GM06990 (cell line): ENCODE measurements at places on chromosomes 13 and 19.

GRCh38 chr19:35249848-35250711 is 1.3 kb downstream of the LSR start:
- DNase-seq = no peak

GRCh38 chr19:2942928-2943640 is 1.7 kb downstream of the ZNF77 start:
- no peak for DNase-seq

GRCh38 chr13:68234274-68234673 is 1004.1 kb upstream of the PCDH9 start:
- no peak for DNase-seq

GRCh38 chr19:54517483-54517882 is 14.9 kb downstream of the LAIR2 start:
- DNase-seq = no peak

DNA sequence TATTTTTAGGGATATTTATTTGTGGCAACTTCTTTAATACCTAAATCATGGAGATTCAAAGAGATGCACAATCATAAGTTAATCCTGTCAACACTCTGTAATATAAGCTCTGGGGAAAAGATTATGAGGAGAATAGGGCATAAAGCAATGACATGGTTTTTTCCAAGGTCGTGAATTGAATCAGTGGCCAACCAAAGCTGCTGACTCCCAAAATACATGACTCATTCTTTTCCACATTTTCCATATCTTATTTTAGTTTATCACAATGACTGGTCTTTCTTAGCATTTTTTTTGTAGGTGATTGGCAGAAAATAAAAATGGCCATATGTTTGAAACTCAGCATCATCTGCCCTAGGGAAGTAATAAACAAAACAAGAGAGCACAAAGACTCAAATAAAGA is 28.5 kb upstream of the RBM26 start:
- DNase-seq = no peak

GRCh38 chr19:13823901-13824300 is 28.7 kb downstream of the ZSWIM4 start:
- DNase-seq = no peak

GRCh38 chr19:7006135-7006704 is 15.0 kb downstream of the MBD3L2B start:
- no peak for DNase-seq

- DNase-seq = no peak
These were observed 37.4 kb upstream of the ZNF724 start for GRCh38 chr19:23287620-23288019.

DNA sequence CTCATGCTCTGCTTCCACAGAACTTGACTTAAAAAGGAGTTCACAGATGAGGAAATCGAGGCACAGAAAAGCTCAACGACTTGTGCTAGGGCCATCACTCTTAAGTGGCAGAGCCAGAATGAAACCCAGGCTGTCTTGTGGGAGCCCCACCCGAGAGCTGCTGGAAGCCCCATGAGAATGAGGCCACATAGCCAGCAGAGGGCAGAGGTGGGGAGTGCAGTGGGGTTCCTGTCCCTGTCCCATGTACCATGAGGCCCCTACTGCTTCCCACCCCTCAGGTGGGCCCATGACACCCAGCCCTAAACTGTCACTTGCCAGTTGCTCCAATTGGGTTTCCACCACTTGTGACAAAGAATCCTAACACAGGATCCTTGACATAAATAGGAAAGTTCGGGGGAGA is 175.9 kb downstream of the IRS2 start:
- no peak for DNase-seq

DNA sequence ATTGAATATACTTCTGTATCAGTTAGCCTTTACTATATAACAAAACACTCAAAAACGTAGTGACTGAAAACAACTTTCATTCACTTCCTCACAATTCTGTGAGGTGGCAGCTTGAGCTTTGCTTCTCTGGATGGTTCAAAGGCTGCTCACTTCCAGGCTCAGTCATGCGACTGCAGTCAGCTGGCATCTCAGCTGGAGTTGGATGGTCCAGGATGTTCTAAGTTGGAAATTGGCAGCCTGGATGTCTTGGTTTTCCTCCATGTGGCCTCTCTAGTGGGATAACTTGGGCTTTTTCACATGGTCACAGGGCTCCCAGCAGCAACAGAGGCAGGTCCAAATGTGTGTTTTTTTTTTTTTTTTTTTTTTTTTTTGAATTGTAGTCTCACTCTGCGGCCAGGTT is 204.4 kb downstream of the LACC1 start:
- DNase-seq = no peak

DNA sequence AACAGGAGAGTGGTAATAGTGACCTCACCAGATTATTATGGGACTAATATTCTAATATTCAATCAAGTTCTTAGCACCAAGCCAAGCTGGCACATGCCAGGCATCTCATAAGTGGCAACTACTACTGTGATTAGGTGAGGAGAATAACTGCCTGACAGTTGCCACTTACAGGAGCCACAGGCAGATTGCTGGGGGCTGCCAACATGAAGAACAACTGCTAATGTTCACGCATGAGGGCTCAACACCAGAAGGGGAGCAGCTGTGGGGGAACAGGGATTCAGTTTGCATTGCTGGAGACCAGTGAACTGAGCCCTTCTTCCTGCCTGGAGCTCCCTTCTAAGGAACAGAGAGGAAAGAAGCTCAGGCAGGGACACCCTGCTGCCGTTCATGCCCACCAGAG is 504.5 kb downstream of the FOXO1 start:
- no peak for DNase-seq

DNA sequence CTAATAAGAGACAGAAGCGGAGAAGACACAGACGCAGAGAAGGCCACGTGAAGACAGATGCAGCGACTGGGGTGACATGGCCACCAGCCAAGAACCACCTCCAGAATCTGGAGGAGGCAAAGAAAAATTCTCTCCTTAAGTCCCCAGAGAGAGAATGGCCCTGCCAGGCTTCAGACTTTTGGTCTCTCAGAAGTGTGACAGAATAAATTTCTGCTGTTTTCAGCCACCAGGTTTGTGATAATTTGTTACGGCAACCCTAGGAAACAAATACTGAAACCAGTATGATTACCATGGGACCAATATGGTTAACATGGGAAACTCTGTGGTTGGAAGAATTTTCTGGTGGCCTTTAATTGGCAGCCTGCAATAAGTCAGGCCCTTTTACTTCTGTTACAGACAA is 63.9 kb upstream of the DOCK9 start:
- DNase-seq = peak; percentile 61

GRCh38 chr13:31209172-31209840 is 9.5 kb downstream of the B3GLCT start:
- no peak for DNase-seq

DNA sequence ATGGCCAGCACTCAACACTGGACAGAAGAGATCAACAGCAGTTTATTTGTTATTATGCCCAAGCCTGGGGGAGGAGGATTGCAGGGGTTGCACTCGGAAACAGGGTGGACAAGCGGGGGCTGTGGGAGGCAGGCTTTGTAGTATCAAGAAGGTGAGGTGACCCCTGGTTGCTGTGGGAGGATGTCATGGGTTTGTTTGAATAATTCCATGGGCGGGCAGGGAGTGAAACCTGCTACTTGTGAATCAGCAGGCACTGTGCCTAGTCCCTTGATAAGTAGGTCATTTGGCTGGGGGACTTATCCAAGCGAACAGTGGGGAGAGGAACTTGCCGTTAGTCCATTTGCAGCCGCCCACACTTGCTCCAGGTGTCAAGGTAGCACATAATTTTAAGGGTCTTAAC is 84.4 kb upstream of the KCTD15 start:
- DNase-seq = no peak

DNA sequence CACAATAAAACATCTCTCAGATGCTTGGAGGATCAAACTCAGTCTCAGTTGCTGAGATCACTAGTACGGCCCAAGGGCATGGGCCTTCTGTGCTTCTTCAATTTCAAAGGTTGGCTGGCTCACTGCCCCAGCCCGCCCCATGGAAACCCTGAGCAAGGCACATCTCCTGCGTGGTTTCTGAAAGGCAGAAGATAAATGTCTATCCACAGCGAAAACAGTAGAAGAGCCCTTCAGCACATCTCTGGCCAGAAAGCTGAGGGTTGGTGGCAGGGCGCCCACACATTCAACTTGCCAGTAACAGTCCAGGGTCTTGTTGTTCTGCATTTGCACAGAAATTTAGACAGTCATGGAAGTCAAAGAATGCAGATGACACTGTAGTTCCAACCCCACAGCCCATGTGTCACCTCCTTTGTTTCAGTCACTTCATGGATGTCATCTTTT is 24.0 kb upstream of the KATNAL1 start:
- DNase-seq = no peak

GRCh38 chr19:32824191-32824751 is 45.3 kb downstream of the SLC7A9 start:
- no peak for DNase-seq

- no peak for DNase-seq
These were observed 697 bp downstream of the FCGRT start for GRCh38 chr19:49512970-49513745.

- DNase-seq = no peak
These were observed 362.8 kb downstream of the NALCN start for GRCh38 chr13:101053301-101054093.

GRCh38 chr19:979318-979741 is 4.8 kb upstream of the WDR18 start:
- no peak for DNase-seq

- no peak for DNase-seq
These were observed 5.8 kb downstream of the NDUFA3 start for GRCh38 chr19:54108496-54108895.

GRCh38 chr13:20945952-20946383 is 43.4 kb upstream of the XPO4 start:
- DNase-seq = peak; percentile 16

DNA sequence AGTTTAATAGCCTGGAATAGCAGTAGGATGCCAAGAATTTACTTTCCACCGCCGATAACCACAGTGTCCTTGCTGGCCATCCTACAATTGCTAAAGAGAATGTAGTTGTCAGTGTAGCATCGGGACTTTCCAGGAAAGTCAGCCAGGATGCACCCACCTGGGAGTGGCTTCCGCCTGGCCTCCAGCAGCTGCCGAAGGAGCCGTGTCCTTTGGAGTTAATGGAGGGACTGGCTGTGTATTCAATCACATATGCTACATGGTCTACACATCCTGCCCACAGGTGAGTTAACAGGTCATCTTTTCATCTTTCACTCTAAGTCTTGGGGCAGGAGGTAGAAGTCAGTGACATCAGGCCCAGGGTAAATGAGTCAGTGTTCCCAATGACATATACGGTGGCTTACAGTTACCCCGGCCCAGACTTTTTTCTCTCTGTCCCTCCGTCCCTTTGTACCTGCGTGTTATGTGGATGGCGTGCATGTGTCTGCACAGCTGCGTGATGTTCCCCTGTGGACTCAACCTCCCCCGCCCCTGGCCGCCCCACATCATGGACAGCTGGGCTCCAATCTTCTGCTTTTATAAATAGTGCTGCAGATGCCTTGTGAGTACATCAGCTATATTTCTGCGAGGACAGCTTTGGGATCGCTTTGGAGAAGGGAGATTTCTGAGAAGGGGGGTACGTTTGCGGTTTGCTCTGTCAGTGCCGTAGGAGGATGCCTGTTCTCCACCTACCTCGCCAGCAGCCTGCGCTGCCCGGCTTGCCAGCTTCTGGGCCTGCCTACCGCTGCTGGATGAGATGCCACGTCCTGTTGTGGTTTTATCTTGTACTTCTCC is 63.1 kb downstream of the ATP11A start:
- no peak for DNase-seq

- no peak for DNase-seq
These were observed 1.2 kb downstream of the YJEFN3 start for GRCh38 chr19:19529783-19530422.

DNA sequence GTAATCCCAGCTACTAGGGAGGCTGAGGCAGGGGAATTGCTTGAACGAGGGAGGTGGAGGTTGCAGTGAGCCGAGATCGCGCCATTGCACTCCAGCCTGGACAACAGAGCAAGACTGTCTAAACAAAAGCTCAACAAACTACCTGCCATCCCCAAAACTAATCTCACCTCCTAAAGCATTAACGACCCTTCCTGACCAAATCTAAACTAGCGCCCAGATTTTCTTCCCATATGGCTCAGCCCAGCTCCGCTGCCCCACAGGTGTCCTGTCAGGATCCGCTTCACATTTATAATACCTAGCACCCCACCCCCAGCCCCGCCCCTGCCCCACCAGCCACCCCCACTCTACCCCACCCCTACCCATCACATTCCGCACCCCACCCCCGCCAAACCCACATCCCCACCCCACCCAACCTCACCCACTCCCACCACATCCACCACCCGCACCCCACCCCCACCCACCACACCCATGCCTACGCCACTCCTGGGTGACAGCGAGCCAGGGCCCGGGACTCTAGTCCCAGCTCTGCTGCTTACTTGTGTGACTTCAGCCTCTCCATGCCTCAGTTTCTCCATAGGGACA is 599 bp downstream of the C19orf12 start:
- DNase-seq = no peak

DNA sequence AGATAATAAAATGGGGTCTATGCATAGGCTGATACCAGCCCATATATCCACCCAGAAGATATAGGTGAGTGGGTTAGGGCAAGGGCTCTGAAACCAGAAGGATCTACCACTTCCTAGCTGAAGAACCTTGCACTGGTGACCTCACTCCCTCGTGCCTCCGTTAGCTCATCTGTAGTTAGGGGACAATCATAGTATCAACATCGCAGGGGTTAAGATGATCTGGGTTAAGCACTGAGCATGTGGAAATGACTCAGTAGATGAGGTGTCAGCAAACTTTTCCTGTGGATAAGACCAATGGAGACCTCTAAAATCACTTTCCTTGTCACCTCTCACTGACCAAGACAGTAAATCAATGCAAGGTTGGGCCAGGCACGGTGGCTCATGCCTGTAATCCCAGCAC is 30.5 kb downstream of the TNFSF14 start:
- DNase-seq = peak; percentile 39

DNA sequence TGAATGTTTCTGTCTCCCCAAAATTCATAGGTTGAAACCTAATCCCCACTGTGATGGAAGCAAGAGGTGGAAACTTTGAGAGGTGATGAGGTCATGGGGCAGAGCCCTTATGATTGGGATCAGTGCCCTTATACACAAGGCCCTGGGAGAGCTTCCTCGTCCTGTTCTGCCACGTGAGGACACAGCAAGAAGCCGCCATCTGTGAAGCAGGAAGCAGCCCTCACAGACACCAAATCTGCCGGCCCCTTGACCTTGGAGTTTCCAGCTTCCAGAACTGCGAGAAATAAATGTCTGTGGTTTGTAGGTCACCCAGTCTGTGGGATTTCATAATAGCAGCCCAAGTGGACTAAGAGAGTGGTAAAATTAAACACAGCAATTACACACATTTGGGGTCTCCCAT is 737.4 kb downstream of the UQCRFS1 start:
- DNase-seq = no peak

DNA sequence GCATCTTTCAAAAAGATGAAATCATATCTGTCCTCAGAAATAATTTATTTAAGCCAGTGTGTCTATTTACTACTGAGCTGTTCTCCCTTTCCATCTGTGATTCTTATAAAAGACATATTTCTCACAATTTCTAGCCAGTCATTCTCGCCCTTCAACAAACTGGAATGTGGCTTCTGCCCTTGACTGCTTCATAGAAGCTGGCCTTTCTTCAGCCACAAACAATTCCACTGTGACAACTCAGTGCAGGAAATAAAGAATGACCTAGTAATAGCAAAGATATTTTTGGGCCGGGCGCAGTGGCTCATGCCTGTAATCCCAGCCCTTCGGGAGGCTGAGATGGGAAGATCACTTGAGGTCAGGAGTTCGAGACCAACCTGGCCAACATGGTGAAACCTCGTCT is 655.5 kb downstream of the PCDH9 start:
- no peak for DNase-seq
